ENCODE measurements at places on chromosomes 11 and 22.

DNA sequence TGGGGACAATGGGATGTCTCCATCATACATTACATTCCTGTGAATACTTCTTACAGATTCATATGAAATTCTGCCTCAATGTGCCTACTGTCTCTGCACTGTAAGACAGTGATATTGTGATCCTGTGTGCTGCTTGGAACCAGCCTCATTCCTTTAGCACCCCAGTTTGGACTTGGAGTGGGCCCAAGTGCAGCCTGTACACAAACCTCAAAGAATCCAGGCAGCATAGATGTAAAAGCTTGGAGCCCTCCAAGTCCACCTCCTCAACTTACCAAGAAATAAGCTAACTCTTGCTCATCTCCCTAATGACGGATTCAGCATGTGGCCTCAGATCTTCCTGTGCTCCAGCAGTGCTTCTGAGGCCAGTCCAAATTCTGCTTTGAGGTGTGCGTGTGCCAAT, 24.4 kb downstream of the GRAP2 start:
- H3K36me3 ChIP-seq: no peaks in the 10 kb centered on the region
- H3K4me1 ChIP-seq: peaks cover 4% of the 10 kb centered on the region
- H3K27ac ChIP-seq: no peak overlapping the region
- DNase-seq: no peak
- no peaks in the 10 kb centered on the region for H3K27me3 ChIP-seq
- H3K4me3 ChIP-seq: no peak overlapping the region

DNA sequence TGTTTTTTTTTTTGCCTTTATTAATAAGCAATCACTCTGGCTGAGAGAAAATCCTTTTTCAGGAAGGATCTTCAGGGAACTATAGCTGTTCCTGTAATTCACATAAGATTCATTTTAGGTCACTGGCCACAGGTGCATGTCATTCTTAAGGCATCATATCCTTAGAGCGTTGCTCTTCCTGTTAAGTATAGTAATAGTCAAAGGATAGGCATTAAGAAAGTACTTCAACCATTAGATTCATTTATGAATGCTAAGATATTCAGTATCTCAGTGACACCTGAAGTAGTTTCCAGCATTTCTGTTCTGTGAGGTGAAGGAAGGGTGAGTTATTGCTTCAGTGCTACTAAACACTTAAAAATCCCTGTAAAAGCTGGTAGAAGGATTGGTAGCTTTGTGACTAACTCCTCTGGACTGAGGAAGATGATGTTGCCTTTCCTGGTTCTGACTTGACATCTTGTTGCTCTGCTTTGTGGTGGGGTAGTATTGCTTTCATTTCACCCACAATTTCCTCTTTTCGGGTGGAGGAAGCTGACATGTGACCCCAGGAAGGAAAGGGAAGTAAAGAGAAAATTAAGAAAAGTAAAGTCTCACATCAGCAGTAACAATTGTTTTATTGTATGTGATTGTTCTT, 34.7 kb downstream of the RNF169 start:
- DNase-seq: no peak
- no peaks in the 10 kb centered on the region for H3K27me3 ChIP-seq
- no peaks in the 10 kb centered on the region for H3K4me1 ChIP-seq
- H3K27ac ChIP-seq: no peak overlapping the region
- no peak overlapping the region for H3K4me3 ChIP-seq

- H3K4me3 ChIP-seq: no peak overlapping the region
- peaks cover 5% of the 10 kb centered on the region for H3K4me1 ChIP-seq
- no peaks in the 10 kb centered on the region for H3K36me3 ChIP-seq
- DNase-seq: peak; percentile 70
Observed at GRCh38 chr11:112784323-112785073, 176.7 kb upstream of the NCAM1 start.

- H3K4me3 ChIP-seq: no peak overlapping the region
- no peaks in the 10 kb centered on the region for H3K27me3 ChIP-seq
- DNase-seq: no peak
- no peaks in the 10 kb centered on the region for H3K4me1 ChIP-seq
- no peaks in the 10 kb centered on the region for H3K36me3 ChIP-seq
- H3K27ac ChIP-seq: peak overlapping the region; percentile 99
Observed at GRCh38 chr11:122322329-122322728, 206.3 kb upstream of the BLID start.

GRCh38 chr22:33000342-33001280, 57.6 kb downstream of the SYN3 start:
- no peaks in the 10 kb centered on the region for H3K4me1 ChIP-seq
- no peak overlapping the region for H3K27ac ChIP-seq
- H3K4me3 ChIP-seq: no peak overlapping the region
- DNase-seq: peak; percentile 96
- H3K27me3 ChIP-seq: no peaks in the 10 kb centered on the region
- H3K36me3 ChIP-seq: no peaks in the 10 kb centered on the region

GRCh38 chr22:40671796-40672360, 7.4 kb upstream of the MCHR1 start:
- H3K36me3 ChIP-seq: no peaks in the 10 kb centered on the region
- H3K27ac ChIP-seq: no peak overlapping the region
- no peak for DNase-seq
- no peaks in the 10 kb centered on the region for H3K4me1 ChIP-seq
- no peaks in the 10 kb centered on the region for H3K27me3 ChIP-seq

DNA sequence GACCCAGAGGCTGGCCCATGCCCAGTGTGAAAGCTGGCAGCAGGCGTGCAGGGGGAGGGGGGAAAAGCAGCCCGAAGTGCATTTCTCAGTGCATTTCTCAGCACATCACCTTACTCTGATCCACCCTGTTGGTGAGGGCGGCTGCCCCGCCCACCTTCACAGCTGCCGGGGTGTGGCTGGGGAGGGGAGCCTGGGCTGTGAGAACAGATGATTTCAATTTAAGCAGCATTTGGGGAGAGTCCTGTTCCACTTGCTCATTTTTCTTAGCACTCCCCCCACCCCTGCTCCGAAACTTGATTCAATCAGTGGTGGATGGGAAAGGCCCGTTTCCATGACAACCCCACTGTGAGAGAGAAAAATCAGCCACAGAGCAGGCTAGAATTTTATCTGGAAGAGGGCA, 84.8 kb downstream of the SNX19 start:
- peak; percentile 62 for DNase-seq
- H3K4me1 ChIP-seq: no peaks in the 10 kb centered on the region

- no peak overlapping the region for H3K27ac ChIP-seq
- H3K36me3 ChIP-seq: no peaks in the 10 kb centered on the region
- H3K4me3 ChIP-seq: no peak overlapping the region
Observed at GRCh38 chr11:19974886-19975285, 185.4 kb downstream of the DBX1 start.

GRCh38 chr22:19290400-19291217, 910 bp downstream of the CLTCL1 start:
- no peaks in the 10 kb centered on the region for H3K4me1 ChIP-seq
- peaks cover 28% of the 10 kb centered on the region for H3K27me3 ChIP-seq
- no peak overlapping the region for H3K27ac ChIP-seq
- peak; percentile 54 for DNase-seq
- H3K4me3 ChIP-seq: peak overlapping the region; percentile 92
- no peaks in the 10 kb centered on the region for H3K36me3 ChIP-seq

DNA sequence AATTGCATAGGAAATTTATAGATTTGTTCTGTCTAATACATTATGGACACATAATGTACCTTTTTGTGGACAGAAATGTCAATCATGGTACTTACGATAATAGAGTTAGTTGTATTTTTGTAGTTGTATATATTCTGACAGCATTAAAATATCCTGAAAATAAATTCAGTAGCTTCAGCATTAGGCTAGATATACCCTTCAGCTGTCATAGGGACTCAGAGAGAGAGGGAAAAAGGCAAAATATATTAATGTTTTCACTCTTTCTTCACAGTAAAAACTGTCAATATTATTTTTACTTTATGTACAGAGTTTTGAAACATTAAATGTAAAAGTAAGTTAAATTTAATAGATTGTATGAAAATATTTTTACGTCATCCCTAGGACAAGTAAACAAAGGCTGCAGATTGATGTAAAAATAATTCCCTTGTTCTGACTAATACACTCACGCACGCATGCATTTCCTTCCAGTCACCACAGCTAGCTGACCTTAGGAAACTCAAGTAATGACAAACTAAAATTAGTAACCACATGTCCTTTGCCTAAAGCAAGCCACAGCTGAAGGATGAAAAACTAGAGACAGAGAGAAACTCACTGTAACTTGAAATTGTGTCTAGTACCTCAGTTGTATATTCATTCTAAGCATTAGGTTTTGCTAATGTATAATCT, 104.7 kb upstream of the CARD18 start:
- H3K4me1 ChIP-seq: peaks cover 6% of the 10 kb centered on the region
- H3K36me3 ChIP-seq: no peaks in the 10 kb centered on the region
- no peak overlapping the region for H3K27ac ChIP-seq
- no peak for DNase-seq
- H3K27me3 ChIP-seq: no peaks in the 10 kb centered on the region

GRCh38 chr22:42519525-42520401, at the start of gene RRP7A:
Gene RRP7A, minus strand, starts transcription at chr22:42519796. Its CDS starts 10 bp downstream, at chr22:42519786.
- H3K36me3 ChIP-seq: peaks cover 16% of the 10 kb centered on the region
- H3K27me3 ChIP-seq: no peaks in the 10 kb centered on the region

GRCh38 chr11:110311783-110312579, 15.6 kb upstream of the RDX start:
- no peaks in the 10 kb centered on the region for H3K27me3 ChIP-seq
- H3K4me3 ChIP-seq: peak overlapping the region; percentile 56
- H3K27ac ChIP-seq: no peak overlapping the region
- no peak for DNase-seq
- H3K4me1 ChIP-seq: peaks cover 7% of the 10 kb centered on the region

GRCh38 chr11:105489446-105489845, 120.4 kb upstream of the GRIA4 start:
- no peak overlapping the region for H3K27ac ChIP-seq
- H3K36me3 ChIP-seq: no peaks in the 10 kb centered on the region
- H3K27me3 ChIP-seq: no peaks in the 10 kb centered on the region
- H3K4me3 ChIP-seq: no peak overlapping the region

DNA sequence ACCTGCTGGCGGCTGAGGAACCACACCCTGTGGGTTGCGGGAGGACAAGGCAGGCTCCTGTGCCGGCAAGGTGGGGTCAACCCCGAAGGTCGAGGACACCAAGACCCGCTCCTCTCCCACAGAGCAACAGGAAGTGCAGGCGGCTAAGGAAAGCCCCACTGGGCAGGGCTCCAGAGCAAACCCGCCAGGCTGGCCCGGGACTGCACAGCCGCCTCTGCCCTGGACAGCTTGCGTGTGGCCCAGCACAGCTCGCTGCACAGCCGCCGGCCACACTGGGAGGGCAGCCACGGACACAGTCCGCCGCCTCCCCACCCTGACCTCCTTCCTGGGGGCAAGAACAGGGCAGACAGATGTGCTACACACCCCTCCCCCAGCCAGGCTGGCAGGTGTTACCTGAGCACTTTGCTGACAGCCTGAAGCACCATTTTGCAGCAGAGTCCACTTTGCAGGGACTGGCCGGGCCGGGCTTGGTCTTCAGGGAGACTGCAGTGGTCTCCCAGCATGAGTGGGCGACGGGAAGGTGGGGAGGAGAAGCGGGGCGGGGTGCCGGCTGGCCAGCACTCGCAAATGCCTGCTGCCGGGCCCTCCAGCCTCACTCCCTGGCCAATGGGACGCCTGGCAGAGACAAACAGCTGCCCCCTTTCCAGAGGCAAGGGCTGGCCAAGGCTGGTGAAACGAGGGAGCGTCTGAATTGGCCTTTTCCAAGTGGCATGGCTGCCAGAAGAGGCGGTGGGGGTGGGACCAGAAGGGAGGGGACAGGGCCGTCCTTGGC, at the start of gene MOB2:
TSS of gene MOB2 (minus strand) at position 726 of the 772 bp plus-strand sequence. CDS start at position 503, 223 bp downstream.
- H3K4me1 ChIP-seq: no peaks in the 10 kb centered on the region
- no peaks in the 10 kb centered on the region for H3K36me3 ChIP-seq
- no peak within 1 kb of the TSS for H3K27ac ChIP-seq
- no peaks in the 10 kb centered on the region for H3K27me3 ChIP-seq

DNA sequence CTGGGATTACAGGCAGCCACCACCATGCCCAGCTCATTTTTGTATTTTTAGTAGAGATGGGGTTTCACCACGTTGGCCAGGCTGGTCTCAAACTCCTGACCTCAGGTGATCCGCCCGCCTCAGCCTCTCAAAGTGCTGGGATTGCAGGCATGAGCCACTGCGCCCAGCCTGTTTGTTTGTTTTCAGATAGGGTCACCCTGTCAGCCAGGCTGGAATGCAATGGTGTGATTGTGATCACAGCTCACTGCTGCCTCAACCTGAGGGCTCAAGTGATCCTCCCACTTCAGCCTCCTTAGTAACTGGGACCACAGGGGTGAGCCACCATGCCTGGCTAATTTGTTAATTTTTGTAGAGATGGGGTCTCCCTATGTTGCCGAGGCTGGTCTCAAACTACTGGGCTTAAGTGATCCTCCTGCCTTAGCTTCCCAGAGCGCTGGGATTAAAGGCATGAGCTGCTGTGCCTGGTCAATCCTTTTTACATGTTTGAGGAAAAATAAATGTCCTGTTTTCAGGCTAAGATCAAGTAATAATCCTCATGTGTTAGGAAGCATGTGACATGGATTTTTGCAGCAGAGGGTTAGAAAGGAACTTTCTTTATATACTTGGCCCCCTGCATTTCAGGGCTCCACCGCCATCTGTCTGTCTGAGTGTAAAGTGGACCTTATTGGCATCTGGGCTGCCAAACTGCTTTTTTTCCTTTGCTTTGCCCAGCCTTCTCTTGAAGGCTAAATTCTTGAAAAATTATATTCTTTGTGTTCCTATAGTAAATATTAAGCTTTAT, 4.8 kb upstream of the SLC3A2 start:
- H3K4me1 ChIP-seq: peaks cover 8% of the 10 kb centered on the region
- H3K27ac ChIP-seq: no peak overlapping the region
- H3K4me3 ChIP-seq: no peak overlapping the region
- no peaks in the 10 kb centered on the region for H3K27me3 ChIP-seq
- peaks cover 57% of the 10 kb centered on the region for H3K36me3 ChIP-seq

- H3K27ac ChIP-seq: no peak overlapping the region
- H3K4me3 ChIP-seq: no peak overlapping the region
- DNase-seq: no peak
- no peaks in the 10 kb centered on the region for H3K27me3 ChIP-seq
- no peaks in the 10 kb centered on the region for H3K36me3 ChIP-seq
- peaks cover 2% of the 10 kb centered on the region for H3K4me1 ChIP-seq
Observed at GRCh38 chr11:2735053-2735589, 35.3 kb upstream of the KCNQ1OT1 start.

GRCh38 chr22:40634119-40634903, 2.2 kb downstream of the MRTFA start:
- peaks cover 3% of the 10 kb centered on the region for H3K4me1 ChIP-seq
- no peaks in the 10 kb centered on the region for H3K27me3 ChIP-seq
- no peaks in the 10 kb centered on the region for H3K36me3 ChIP-seq
- peak; percentile 8 for DNase-seq
- H3K27ac ChIP-seq: no peak overlapping the region
- peak overlapping the region; percentile 88 for H3K4me3 ChIP-seq

All from endodermal cell (in vitro differentiated cells).